Stimulated activated CD8-positive, alpha-beta memory T cell treated with anti-CD3 and anti-CD28 coated beads, Interleukin-2, amount 100 ng/mL, for 1 hour (primary cell): ENCODE measurements at places on chromosomes 2 and 18.

GRCh38 chr2:218029366-218030360 is 26.9 kb upstream of the TNS1 start:
- no peak for DNase-seq

- no peak for DNase-seq
Measured at GRCh38 chr18:68623342-68623741, 91.6 kb downstream of the TMX3 start.

DNA sequence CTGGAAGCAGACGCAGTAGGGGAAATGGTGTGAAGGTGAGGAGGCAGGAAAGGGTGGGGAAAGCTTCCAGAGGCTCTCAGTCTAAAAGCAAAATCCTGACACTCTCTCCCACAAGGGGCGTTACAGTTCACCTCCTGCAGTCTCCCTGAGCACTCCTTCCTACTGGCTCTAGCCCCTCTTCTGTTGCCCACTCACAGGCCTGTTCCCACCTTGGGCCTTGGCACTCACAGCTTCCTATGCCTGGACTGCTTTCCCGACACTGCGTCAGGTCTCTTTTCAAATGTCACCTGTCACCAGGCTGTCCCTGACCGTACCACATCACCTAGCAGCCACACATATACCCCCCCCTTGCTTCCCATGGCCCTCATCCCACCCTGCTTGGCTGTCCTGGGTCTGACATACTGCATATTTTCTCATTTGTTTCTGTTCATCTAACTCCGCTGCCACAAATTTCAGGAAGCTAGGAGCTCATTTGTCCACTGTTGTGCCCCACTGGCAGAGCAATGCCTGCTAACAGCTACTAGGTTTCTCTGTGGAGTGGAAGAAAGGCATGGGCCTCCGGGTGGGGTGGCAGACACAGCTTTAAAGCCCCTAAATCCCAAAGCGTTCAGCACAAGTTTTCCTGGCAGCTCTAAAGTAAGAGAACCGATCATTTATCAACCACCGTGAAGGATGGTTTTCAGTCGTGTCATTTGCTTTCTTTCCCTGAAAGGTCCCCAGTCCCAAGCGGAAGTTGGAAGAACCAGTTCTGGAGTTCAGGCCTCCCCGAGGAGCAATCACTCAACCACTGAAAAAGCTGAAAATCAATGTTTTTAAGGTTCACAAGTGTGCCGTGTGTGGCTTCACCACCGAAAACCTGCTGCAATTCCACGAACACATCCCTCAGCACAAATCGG is 118.8 kb downstream of the ZNF532 start:
- no peak for DNase-seq

GRCh38 chr2:41711736-41712135 is 336.1 kb upstream of the PKDCC start:
- no peak for DNase-seq

DNA sequence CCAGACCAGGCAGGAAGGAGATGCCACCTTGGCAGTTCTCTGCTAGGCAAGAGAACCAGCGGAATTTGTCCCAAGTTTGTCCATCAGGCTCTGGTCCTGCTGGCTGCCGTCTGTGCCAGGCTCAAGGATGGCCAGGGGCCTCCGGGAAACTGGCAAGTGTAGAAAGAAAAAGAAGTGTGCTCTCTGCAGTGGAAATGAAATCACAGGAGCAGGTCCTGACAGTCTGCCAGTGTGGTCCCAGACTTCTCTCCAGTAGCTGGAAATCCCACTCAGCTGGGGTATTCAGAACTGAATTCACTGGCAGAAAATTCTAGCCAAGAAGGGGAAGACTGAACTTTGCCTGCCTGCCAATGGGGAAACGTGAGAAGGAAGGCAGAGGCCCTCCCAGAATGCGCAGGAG is 91.0 kb downstream of the STPG4 start:
- no peak for DNase-seq

GRCh38 chr2:64847930-64848329 is 141.3 kb upstream of the SLC1A4 start:
- no peak for DNase-seq

- DNase-seq: no peak
Measured at GRCh38 chr2:116222793-116223192, 1591.7 kb upstream of the DDX18 start.

GRCh38 chr2:36797324-36798070 is 101.0 kb downstream of the VIT start:
- no peak for DNase-seq

DNA sequence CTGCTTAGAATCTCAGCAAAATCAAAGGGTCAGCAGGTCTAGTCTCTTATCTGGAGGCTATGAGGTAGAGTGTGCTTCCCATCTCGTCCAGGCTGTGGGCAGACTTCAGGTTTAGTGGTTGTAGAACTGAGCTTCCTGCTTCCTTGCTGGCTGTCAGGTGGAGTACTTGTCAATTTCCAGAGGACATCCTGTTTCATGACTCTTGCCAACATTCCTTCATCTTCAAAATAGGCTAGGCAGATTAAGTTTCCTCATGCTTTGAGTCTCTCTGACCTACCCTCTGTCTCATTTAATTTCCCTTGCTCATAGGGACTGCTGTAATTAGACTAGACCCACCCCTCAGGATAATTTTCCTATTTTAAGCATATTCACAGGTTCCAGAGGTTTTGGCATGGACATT is 562.6 kb downstream of the SPAG16 start:
- DNase-seq: no peak

GRCh38 chr2:234406085-234406484 is 90.8 kb downstream of the ARL4C start:
- no peak for DNase-seq

- no peak for DNase-seq
Measured at GRCh38 chr2:16791496-16791895, 125.9 kb upstream of the CYRIA start.

DNA sequence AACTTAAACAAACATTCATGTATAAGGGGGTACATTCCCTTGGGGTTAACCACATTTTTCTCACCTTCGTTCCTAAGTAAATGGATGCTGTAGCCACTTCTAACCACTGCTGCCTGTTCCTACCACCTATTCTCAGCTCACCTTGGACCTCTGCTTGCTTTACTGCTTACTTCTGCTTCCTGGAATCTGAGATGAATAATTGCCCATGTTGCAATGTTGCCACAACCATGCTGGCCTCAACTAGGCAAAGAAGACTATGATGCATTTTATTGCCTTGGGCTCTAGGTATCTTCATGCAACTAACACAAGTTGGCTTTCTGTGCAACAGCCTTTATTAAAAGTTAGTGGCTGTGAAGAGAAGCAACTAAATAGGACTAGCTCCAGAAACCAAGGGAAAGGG is 106.3 kb upstream of the TCF4 start:
- no peak for DNase-seq

DNA sequence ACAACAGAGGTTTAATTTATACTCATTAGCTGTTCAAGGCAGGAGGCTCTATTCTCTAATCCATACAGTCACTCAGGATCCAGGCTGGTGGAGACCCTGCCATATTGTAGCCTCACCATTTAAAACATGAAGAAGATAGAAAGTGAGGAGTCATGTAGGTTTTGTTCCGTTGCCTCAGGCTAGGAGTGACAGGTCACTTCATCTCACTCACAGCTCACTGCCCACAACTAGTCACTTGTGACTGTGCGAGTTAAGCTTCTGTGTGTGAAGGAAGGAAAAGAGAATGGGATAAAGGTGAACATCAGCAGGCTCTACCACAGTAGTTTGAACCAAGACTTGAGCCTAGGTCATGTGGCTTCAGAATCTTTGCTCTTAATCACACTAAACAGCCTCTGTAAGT is 9.0 kb upstream of the IGFBP2 start:
- DNase-seq: no peak

GRCh38 chr2:144322379-144322778 is 197.5 kb downstream of the ZEB2 start:
- DNase-seq: no peak

DNA sequence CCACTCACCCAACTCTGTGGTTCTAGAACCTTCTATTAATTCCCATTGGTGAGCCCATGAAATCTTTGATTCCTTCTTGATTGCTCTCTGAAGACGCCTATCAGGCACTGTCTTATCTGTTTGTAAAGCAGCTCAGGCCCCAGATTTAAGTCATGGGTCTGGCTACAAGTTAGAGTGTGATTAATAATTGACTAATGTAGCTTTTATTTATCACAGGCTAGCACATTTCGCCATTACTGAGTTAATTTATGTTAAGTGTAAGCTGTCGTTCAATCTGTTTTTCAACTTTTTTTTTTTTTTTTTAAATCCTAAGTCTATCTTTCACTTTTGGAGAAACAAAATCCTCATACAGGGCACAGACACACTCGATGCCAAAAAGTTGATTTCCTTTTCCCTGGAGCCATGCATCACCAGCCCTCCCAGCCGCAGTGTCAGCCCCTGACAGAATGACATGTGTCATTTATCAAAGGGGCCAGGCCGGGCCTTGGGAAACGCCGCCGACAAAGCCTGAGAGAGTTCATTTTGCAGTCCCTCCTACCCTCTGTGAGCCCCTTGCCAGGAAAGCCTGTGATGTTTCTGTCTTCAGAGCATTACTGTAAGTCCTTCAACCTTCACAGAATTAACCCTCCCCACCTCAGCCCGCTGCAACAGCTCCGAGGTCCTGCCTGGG is 15.8 kb downstream of the TSHZ1 start:
- DNase-seq: no peak

DNA sequence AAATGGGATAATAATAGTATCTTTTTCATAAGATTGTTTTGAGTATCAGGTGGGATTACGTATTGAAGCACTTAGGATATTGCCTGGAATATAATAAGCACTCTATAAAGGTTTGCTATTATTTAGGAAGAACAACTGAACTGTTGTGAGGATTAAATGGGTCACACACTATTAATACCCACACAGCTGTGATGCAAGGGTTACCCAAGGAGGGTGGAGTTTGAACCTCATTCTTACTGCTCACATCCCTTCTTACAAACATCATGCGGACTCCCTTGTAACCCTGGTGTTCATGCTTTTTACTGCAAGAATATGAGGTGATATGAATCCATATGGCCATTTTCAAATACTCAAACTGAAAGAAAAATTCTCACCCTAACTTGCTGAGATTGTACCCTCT is 113.5 kb downstream of the KCTD1 start:
- no peak for DNase-seq

DNA sequence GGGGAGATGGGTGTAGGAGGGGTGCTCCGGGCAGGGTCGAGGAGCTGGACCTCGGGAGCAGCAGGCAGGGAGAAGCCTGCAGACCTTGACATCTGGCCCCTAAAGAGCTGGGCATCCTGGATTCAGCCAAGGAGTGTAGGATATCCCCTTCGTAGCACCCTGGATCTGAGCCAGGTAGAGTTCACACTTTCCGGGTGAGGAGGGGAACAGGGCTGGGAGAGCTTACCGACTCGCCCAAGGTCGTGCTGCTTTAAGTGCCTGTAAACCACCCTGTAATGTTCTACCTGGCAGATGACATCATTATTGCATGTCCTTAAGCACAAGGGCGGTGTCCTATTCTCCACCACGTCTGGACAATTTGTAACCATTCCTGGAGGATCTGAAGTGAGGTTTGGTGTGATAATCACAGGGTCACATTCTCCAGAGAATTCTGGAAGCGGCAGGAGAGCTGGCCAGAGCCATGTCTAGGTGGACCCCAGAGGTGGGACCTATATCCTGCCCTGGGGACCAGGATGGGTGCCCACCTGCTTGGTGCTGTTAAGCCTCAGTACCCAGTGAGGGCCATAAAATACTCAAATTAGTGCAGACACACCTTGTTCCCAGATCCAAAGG is 14.6 kb downstream of the ITM2C start:
- DNase-seq: no peak

GRCh38 chr2:211860224-211860623 is 678.4 kb downstream of the ERBB4 start:
- DNase-seq: no peak
